ENCODE measurements at places on chromosomes 1 and 21.

DNA sequence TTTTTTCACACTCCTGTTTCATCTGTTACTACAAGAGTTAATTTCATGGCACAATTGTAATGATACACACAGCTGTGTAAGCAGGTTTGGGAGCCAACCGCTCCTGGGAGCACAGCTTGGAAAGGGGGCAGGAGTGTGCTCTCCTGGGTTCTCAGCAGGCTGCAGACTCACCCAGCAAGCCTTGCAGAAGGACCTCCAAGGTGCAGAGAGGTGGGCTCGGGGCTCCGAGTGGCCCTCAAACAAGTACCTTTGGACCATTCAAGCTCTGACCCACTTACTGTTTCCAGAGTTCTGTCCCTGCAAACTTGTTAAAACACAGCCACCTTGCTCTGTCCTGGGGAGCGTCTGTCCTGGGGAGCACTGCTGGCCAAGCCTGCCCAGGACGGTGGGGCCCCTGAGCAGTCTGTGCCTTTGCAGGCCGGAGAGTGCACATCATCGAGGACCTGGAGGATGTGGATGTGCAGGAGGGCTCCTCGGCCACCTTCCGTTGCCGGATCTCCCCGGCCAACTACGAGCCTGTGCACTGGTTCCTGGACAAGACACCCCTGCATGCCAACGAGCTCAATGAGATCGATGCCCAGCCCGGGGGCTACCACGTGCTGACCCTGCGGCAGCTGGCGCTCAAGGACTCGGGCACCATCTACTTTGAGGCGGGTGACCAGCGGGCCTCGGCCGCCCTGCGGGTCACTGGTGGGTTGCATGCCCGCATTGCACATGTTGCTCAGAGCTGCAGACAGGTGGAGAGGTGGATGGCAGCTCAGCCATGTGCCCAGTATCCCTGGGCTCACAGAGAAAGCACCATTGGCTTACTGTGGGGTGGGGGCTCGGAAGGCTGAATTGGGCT lies 78.0 kb downstream of the OBSCN start:
- no peak for DNase-seq

- no peak for DNase-seq
Measured at GRCh38 chr1:7455796-7456721, 315.0 kb upstream of the VAMP3 start.

DNA sequence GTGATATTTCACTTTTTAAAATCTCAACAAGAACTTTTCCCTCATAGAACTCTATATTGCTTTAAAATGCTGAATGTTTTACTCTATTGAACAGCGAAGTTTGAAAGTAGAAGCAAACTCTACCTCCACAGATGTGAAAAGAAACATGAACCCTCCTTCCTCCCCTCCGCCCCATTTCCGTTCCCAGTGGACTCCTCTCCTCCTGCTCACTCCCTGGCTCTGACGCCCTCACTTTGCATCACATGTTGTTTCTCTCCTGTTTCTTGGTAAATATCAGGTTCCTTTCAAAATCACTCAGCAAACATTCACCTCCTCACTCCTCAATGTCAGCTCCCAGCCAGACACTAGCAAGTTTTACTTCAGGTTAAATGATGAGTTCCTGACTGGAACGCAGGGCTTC lies 34.6 kb downstream of the KCNH1 start:
- DNase-seq: no peak

DNA sequence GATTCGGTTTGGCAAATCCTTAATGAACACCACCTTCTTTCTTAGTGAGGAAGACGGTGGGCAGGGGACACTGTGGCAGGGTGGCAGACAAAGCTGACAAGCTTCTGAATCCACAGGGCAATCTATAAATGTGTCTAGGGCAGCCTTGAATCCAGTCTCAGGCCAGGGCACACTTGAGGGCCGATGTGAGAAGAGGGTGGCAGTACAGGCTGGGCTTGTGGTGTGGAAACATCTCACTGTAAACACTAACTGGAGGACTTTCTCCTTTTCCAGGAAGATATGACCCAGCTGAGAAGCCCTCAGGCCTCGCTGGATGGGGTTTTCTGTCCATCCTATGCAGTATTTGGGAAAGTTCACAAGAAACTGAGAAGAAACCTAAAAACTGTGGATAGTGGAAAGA lies 46.5 kb downstream of the PKP1 start:
- no peak for DNase-seq

DNA sequence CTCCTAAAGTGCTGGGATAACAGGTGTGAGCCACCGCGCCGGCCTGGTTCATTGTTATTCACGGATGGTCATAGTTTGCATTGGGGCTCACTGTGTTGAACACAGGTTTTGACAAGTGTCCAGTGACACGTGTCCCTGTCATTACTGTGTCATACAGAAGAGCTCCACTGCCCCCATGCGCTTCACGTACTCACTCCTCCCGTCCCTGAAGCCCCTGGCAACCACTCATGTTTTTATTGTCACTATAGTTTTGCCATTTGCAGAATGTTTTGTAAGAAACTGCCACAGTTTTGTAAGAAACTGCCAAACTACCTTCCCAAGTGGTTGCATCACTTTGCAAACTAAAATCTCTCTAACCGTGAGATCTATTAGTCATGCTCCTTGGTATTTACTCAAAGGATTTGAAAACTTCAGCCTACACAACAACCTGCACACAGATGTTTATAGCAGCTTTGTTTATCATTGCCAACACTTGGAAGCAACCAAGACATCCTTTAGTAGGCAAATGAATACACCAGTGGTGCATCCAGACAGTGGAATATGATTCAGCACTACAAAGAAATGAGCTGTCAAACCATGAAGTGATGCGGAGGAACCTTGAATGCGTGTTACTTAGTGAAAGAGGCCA lies 163.2 kb upstream of the COL6A1 start:
- no peak for DNase-seq

GRCh38 chr1:84973498-84974334 lies 23.2 kb downstream of the MCOLN2 start:
- DNase-seq: no peak

GRCh38 chr1:187619175-187619574 lies 790.4 kb downstream of the PLA2G4A start:
- no peak for DNase-seq

DNA sequence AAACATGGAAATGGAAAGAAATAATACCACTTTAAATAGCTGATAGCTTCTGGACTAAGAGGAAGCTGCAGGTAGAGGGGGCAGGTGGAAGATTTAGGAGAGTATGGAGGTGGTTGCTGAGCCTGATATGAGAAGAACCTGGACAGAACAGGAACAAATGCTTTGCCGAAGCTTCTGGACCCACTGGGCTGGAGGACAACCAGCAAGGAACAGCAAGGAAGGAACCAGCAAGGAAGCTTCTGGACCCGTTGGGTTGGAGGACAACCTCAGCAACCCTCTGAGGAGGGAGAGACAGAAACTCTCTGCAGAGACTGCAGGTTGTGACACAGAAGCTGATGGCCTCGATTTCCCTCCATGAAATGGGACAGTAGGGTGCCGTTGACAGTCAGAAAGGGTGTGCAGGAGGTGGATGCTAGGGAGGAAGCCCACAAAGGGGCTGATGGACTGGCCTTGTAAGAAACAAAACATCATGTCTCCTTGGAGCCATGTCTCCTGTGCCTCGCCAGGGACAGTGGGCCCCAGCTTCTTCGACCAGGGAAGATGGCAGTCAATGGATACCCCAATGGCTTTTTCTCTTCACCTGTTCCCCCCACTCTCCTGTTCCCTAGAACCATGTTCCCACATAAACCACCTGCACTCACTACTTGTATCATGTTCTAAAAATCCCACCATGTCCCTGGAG lies 8.3 kb upstream of the WNT3A start:
- peak; percentile 18 for DNase-seq

GRCh38 chr1:15886611-15887167 lies 39.2 kb downstream of the SPEN start:
- DNase-seq: no peak

DNA sequence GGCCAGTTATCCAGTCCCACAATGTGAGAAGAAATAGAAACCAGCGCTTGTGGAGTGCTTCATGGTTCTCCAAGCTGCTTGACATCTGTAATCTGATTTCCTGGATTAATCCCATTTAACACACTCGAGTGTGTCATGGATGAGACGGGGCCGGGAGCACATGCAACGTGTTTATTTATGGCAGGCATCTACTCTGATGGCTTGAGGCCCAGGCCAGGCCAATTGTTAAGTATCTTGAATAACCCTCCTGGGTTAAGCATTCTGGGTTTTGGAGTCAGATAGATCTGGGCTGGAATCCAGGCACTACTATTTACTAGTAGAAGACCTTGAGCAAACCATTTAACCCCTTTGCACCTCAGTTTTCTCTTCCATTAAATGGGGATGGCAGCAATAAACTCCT lies 37.5 kb upstream of the LAPTM5 start:
- no peak for DNase-seq

GRCh38 chr1:157388057-157388456 lies 164.3 kb downstream of the FCRL5 start:
- no peak for DNase-seq

GRCh38 chr1:211814313-211814712 lies 16.2 kb downstream of the LPGAT1 start:
- DNase-seq: no peak

GRCh38 chr1:89005286-89006151 lies 13.1 kb upstream of the KYAT3 start:
- peak; percentile 86 for DNase-seq

GRCh38 chr21:24023402-24023801 lies 1583.9 kb downstream of the MRPL39 start:
- DNase-seq: no peak

DNA sequence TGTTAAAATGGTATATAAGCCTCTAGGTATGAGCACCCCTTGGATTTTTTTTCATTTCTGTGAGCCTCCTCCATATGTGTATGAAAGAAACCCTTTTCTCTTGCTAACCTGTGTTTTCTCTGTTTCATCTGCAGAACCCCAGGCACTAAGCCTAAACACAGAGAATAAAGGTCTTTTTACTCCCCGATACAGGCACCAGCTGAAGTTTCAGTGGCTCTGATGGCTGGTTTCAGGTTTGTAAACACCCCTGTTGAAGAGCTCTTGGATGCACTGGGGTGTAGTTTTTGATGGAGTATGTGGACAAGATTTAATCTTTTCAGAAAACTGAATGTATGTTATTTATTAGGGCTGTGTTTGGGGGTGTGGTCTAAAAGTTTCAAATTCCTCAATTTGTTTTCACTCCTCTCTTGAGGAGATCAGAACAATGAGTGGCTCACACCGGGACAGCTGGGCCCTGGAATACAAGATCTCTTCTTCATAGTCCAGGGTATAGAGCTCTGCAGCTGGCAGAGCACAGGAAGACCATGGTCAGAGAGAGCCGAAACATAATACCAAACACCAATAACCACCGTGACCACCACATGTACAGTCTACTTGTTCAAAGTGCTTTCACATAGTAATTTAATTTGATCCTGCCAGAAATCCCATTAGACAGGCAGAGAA lies 50.2 kb upstream of the VTCN1 start:
- no peak for DNase-seq

- no peak for DNase-seq
Measured at GRCh38 chr1:30325085-30325935, 398.1 kb downstream of the MATN1 start.

GRCh38 chr1:209884249-209884648 lies 53.8 kb upstream of the SYT14 start:
- DNase-seq: no peak

- peak; percentile 53 for DNase-seq
Measured at GRCh38 chr1:44616991-44617702, 57.1 kb downstream of the TMEM53 start.

GRCh38 chr1:246789454-246790339 lies 65.5 kb downstream of the SCCPDH start:
- DNase-seq: no peak

GRCh38 chr1:7580923-7581753 lies 190.0 kb upstream of the VAMP3 start:
- no peak for DNase-seq

GRCh38 chr1:32362474-32363313 lies at the start of the genes FAM229A and TSSK3:
Gene FAM229A, minus strand, starts transcription at chr1:32362485. Its CDS starts 394 bp downstream, at chr1:32362091.
Gene TSSK3, plus strand, starts transcription at chr1:32362539. Its CDS starts 163 bp downstream, at chr1:32362702.
- no peak for DNase-seq

- DNase-seq: peak; percentile 78
Measured at GRCh38 chr1:94061513-94062443, 59.2 kb downstream of the ABCA4 start.

GRCh38 chr1:41474490-41475271 lies 9.8 kb downstream of the EDN2 start:
- no peak for DNase-seq

- no peak for DNase-seq
Measured at GRCh38 chr1:21321963-21322680, 31.9 kb upstream of the ECE1 start.

- DNase-seq: no peak
Measured at GRCh38 chr1:164296172-164296571, 262.8 kb upstream of the PBX1 start.

DNA sequence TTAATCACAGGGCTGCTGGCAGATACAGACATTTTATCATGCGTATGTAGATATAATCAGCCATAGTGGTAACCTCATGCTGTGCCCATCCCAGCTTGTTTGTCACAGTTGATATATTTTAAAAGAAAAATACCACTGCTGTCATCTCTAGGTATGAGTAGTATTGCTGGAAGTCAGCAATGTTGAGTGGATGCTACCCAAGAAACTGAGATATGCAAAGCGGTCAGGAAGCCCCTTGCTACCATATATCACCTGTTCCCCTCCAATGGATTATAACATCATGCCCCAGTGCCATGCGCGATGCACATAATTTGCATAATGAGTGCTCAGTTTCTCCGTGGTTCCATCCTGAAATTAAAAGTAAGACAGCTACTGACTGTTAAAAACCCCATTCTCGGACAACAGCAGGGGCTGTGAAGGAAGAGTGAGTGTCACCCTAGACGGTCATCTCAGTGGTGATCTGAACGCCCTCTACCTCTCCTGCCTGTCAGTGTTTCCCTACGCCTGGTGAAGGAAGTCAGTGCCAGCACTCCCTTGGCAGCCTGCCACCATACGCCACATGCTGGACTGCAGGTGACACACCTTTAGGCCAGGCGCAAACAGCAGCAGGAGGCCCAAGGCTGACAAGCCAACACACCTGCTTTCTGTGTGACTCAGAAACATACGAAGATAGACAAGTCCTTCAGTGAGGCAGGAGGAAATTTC lies 2.7 kb downstream of the IL10RB start:
- DNase-seq: peak; percentile 96

DNA sequence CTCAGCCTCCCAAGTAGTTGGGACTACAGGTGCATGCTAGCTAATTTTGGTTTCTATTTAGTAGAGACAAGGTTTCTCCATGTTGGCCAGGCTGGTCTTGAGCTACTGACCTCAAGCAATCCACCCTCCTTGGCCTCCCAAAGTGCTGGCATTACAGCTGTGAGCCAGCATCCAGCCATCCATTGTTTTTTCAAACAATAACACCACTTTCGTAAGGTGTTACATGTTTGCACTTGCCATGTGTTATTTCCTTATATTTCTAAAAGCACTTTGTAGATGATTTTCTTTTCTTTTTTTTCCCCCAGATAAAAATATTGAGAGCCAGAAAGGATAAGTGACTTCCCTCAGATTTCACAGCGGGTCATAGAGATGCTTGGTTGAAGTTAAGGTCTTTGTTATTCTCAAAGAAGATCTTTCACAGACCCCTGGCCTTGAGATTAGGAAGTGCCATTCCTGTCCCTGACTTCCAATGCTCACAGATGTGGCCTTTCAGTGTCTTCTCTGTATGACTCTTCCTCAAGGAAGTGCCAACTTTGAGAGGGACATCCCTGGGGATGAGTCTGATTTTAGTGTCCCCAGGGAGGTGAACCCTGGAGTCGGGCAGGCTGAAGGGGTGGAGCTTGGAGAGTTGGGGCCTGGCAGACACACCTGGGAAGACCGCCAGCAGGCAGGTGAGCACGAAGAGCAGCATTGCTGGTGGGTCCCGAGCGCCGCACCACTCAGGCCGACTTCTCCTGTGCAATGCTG lies 6.3 kb downstream of the PIGR start:
- DNase-seq: no peak

Data from left lobe of liver (tissue), 2 donors.